ENCODE measurements at places on chromosomes 7 and 10. TPM values are rescaled to one million over a fixed set of nuclear protein-coding genes. Genes with fewer than 3 reads are reported as not detected.
A peak's percentile ranks its signal among the peaks of the same experiment; 100 is the strongest.

GRCh38 chr7:18206331-18206730 lies 178.7 kb upstream of the PRPS1L1 start:
- no peak for DNase-seq

GRCh38 chr10:88899886-88900285 lies 19.8 kb downstream of the STAMBPL1 start:
- DNase-seq = peak; percentile 28

DNA sequence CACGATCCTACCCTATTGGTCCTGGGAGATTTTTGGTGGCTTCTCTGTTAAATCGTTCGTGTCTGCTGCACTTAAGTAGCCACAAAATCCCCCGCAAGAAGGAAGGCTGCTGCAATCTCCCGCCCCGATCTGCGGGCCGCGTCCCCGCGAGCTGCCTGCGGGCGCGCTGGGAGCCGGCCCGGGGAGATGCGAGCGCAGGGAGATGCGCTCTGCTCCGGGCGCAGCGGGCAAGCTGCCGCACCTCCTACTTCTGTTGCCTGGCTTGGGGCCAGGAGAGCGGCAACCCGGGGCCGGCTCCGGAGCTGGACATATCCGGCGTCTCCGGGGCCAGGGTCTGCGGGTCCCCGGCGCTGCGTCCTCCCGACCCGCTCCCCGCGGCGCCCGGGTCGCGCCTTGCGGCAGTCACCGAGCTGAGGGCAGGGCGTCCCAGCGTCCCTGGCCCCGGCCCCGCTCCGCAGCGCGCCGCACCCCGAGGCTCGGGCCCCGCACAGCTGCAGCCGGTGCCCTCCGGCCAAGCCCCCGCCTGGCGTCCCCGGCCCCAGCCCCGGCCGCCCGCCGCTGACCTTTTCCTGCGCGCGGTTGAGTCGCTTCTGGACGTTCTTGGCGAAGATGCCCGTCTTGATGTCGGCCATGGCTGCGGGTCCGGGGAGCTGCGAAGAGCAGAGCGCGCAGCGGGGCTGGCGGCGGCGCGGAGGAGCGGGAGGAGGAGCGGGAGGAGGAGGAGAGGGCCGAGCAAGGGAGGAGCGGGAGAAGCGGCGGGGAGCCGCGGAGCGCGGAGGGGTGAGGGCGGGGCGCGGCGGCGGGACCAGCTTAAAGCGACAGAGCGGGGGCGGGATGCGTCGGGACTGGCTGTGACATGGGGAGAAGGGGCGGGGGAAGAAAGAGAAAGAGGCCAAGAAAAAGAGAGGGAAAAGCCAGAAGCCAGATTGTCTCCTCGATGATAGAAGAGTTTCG lies at the start of gene AMPH:
AMPH (minus strand) TSS at position 654 of the 954 bp plus-strand sequence; CDS start at position 632, 22 bp downstream.
- peak; percentile 36 for DNase-seq

DNA sequence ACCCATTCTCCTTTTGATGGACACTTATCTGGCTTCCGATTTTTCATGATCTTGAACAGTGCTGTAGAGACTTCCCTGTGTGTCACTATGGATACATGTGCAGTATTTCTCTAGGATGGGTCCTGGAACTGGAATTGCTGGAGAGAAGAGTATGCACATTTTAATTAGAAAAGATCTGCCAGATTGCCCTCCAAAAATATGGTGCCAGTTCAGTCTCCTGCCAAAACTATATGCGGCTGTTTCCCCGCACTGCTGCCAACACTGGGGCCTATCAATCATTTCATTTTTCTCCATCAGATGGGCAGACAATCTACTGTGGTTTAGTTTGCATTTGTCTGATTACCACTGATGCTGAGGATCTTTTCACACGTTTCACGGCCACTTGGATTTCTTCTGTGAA lies 105.0 kb downstream of the SH2D4B start:
- no peak for DNase-seq

DNA sequence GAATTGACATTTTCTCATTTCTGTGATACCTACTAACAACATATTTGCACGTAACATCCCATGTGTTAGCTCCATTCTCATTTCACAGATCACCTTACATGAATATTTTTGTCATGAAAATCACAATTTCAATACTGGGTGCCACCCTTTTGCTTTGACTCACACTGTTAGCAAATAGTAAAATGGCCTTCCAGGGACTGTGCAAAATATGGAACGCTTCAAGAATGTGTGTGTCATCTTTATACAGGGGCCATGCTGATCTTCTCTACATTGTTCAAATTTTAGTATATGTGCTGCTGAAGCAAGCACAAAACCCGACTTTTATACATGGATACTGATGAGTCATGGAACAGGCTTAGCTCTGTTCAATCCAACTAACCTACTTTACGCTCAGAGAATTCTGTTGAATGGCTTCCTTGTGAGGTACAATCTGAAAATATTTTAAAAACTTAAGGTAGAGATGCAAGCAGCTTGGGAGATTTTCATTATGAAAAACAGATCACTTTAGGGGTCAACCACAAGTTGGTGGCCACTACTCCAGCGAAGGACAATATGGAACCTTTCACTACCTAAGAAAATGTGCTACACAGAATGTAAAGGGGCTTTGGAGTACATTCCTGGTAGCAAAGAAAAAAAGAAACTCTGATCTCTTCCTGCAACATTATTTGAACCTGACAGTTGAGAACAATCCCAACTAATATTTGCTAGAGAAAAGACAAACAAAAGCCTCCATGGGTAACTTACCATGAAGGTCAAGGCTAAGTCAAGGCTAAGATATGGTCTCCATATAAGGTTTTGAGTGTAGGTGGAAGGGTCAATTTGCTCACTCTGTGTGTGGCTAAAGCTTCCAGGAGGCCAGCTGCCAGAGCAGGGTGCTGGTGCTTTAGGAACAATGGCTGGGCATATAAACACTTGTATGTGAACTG lies 11.9 kb downstream of the ANKRD26 start:
- DNase-seq = no peak

- DNase-seq = no peak
Measured at GRCh38 chr7:110507832-110508231, 583.1 kb upstream of the LRRN3 start.

DNA sequence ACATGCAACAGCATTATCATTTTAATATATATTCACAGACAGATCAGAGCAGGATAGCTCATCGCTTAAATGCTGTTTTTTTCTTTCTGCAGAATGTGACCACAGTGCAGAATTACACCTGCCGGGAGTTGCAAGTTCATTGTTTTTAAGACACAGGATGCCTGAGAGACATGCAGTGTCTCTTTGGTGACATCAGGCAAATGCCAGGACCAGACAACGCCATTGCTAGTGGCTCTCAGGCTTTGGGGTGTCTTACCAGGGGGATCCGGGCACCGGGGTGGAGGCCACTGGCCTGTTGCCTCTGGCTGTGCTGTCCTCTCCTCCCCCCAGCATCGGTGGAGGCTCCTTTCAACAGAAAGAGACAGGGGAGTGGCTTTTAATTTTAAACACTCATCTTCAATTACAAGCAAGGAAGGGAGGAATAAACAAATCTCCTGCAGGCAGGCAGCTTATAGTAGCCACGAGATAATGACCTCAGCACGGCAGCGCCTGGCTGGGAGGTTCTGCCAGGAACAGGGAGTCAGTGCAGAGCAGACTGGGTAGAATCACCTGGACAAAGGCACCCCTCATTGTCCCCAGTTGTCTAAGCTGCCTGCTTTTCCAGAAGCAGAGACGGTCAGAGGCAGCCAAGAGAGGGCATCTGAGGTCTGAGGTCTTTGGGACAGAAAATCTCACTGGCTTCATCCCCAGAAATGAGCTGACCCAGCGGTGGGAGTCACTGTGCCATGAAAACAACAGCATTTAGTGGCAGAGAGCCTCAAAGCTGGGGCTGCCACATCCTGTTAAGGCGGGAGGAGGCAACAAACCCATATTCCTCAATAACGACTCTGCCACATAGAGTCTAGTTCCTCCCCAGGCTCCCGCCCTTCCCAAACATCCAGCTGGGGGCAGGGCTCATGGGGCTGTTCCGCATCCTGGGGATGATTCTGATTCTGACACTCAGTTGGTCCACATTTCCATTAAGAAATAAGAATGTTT lies 148.4 kb downstream of the TCERG1L start:
- DNase-seq = no peak

DNA sequence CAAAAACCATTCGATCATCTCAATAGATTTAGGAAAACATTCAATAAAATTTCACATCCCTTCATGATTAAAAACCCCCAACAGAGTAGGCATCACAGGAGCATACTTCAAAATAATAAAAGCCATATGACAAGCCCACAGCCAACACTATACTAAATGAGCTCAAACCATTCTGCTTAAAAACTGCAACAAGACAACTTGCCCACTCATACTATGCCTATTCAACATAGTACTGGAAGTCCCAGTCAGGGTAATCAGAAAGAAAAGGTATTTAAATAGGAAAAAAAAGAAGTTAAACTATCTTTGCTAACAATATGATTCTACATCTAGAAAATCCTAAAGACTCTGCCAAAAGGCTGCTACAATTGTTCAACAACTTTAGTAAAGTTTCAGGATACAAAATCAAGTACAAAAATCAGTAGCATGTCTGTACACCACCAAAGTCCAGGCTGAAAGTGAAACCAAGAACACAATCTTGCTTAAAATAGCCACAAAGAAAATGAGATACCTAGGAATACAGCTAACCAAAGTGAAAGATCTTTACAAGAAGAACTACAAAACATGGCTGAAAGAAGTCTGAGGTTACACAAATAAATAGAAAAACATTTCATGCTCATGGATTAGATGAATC lies 882.6 kb downstream of the GRM8 start:
- DNase-seq = no peak

DNA sequence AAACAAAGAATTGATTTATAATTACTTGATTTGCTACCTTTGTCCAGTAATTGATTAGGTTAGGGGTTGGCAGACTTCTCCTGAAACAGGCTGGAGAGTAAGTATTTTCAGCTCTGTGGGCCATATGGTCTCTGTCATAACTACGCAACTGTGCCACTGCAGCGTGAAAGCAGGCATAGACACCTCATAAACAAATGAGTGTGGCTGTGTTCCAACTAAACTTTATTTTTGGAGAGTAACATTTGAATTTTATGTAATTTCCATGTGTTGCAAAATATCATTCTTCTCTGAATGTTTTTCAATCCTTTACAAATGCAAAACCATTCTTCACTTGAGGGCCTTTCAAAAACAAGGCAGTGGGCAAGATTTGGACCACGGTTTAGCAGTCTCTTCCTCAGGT lies 76.9 kb downstream of the GALNT17 start:
- no peak for DNase-seq

- peak; percentile 56 for DNase-seq
Measured at GRCh38 chr10:120262857-120263547, 194.0 kb upstream of the PLPP4 start.

DNA sequence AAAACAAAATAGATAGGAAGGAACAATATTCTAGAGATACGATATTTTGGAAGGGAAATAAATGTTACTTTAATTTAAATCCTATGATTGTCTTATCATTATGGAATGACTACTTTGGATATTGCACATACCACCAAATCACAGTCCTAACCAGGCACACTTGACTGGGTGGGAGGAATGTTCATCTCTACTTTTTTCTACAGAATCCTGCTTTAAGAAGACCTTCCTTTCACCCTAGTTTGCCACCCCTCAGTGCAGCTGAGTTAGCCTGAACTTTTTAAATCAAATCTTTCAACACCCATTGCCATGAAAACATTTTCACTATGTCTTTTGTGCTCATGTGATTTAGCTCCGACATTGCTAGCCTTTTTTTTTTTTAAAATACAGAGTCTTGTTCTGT lies 38.1 kb downstream of the RELN start:
- no peak for DNase-seq

- DNase-seq = no peak
Measured at GRCh38 chr7:118949031-118949430, 724.5 kb downstream of the ANKRD7 start.

DNA sequence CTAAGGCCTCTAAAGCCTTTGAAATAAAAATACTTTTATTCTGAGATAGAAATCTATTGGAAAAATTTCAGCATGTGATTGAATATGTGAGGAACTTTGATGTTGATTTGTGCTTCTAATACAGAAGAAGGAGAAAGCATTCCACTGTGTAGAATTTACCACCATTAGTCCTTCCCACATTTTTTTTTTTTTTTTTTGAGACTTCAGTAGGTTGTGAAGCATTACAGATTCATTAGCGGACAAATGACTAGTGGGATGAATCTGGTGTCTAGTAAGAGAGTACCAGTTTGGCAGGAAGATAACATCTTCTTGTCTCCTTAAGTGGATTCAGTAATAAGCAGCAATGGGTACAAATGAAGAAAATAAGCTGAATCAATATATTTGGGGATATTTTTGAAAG lies 95.5 kb downstream of the ANKRD30A start:
- DNase-seq = no peak

DNA sequence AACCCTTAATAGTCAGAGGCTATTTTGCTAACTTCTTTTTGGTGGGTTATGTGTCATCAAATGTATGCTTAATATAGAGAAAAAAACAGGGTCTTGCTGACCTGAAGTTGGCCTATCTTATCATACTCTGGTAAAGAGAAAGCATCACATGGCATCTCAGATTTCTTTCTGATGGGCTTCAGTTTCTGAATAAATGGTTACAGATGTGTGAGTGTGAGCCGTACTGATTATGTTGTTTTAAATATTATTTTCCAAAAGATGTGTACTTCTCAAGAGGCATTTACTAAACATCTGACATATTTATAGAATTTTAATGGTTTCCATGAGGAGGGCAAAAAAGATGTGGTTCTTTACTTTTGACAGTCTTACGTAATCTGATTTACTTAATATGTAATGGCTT lies 28.4 kb downstream of the BBS9 start:
- no peak for DNase-seq

DNA sequence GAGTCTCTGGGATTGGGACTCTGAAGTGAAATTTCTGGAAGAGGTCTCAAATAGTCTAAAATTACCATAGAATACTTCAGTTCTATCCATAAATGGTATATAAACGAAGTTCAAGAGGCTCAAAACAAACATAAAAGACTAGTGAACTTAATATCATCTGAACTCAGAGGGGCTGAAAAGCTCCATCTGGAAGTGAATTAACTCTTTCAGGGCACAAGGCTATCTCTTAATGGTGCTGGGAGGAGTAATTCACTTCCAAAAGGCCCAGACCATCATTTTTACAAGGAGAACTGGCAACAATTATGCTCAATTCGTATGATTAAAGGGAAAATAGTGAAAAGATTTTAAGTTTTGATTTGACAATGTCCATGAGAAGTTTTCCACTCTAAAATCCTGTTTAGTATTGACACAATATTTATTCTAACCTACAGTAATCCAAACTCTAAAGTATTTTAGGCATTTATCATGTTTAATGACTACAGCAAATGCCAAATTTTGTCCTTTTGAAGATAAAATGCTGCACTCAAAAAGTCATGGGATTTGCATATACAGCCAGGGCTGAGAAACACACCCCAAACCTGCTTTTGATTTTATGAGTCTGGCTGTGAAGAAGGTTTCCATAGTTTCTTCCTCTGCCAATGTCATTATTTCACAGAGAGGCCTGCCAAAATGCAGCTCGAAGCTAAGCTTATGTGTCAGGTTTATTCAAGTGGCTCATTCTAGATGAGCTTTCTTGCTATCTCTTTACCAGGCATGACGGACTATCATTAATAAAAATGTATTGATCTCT lies 143.9 kb downstream of the HIBADH start:
- DNase-seq = no peak

- no peak for DNase-seq
Measured at GRCh38 chr10:80741278-80741677, 203.6 kb downstream of the SH2D4B start.

The EPHA1 gene
- 0.20 TPM for total RNA-seq

The PAPOLB gene
- total RNA-seq = not detected

The NKX1-2 gene
- total RNA-seq = 0.02 TPM

The ARMC3 gene
- not detected for total RNA-seq

The RELN gene
- total RNA-seq = 1.0 TPM

The CHN2 gene
- not detected for total RNA-seq

The FAM237B gene
- not detected for total RNA-seq

The ASAH2 gene
- 1.9 TPM for total RNA-seq

The FRA10AC1 gene
- total RNA-seq = 2.8 TPM

The WASHC2A gene
- 6.0 TPM for total RNA-seq

The RHOBTB1 gene
- total RNA-seq = 5.5 TPM

Measured in M059J (cell line).